Endothelial cell (in vitro differentiated cells): ENCODE measurements at places on chromosomes 12 and 14.

GRCh38 chr12:62604871-62605270, 138.2 kb downstream of the MON2 start:
- no peak for DNase-seq

DNA sequence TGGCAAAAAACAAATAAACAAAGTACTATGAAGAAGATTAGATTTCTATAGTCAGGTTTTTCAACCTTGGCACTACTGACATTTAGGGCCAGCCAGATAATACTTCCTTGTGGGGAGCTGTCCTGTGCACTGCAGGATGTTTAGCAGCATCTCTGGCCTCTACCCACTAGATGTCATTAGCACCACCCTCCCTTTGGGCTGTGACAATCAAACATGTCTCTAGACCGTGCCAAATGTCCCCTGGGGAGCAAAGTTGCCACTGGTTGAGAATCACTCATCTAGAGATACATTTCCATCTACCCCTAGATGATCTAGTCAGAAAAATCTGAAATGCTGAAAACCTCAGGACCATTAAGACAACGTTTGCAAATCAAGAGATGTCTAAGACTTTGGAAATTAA, 29.9 kb downstream of the SRRM4 start:
- DNase-seq, result no peak

GRCh38 chr12:64682572-64683277, 72.4 kb downstream of the RASSF3 start:
- no peak for DNase-seq

GRCh38 chr12:25436206-25437030, 116.7 kb downstream of the LMNTD1 start:
- peak; percentile 46 for DNase-seq

DNA sequence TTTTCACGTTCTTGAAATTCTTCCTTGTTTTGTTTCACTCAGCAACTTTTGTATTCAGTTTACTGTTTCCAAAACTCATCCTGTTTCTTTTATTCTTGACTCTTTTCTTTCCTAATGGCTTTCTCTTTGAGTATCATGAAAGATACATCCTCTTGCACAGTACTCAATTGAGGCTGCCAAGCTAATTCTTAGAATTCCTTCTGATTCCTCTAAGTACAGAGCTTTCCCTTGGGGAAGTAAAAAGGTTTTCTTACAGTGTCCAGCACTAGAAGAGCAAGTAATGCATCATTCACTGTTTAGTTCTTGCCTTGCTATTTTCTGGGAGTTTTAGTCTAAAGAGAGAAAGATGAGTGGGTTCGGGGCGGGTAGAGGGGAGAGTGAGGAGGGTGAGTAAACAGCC, 154.1 kb downstream of the NEDD1 start:
- DNase-seq, result no peak

DNA sequence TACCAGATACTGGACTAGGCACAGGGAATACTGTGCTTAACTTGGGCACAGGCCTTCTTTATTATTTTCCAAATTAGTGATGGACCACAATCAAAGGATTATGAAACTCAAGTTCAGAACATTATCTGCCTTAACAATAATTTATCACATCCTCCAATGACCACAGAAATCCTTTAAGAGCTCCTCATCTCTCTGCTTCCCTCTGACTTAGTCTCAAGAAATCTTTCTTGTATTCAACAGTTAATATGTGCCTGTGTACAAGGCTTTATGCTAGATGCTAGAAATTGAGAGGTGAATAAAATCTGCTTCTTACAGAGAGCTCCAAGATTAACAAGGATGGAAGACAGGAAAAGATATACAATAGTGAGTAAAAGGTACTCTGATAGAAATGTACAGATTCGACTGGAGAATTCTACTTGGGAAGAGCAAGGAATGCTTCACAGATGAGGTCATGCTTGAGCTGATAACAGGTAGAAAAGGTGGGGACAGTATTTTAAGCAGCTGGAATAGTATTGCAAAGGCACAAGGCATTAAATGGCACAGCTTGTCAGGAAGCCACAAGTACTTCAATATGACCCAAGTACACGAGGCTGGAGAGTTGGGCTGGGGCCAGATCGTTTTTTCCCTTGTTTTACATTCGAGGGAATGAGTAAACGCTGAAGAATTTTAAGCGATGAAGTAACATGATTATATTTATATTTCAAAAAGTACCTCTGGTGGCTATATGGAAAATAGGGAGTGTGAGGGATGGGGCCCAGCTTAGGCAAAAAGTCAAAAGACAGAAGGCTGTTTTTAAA, 55.1 kb upstream of the ARID2 start:
- DNase-seq, result no peak

GRCh38 chr12:124463341-124463921, 104.0 kb downstream of the NCOR2 start:
- no peak for DNase-seq

GRCh38 chr12:25152055-25152454, 42.9 kb downstream of the DNAI7 start:
- no peak for DNase-seq
